ENCODE measurements at places on chromosomes 11 and 22.

DNA sequence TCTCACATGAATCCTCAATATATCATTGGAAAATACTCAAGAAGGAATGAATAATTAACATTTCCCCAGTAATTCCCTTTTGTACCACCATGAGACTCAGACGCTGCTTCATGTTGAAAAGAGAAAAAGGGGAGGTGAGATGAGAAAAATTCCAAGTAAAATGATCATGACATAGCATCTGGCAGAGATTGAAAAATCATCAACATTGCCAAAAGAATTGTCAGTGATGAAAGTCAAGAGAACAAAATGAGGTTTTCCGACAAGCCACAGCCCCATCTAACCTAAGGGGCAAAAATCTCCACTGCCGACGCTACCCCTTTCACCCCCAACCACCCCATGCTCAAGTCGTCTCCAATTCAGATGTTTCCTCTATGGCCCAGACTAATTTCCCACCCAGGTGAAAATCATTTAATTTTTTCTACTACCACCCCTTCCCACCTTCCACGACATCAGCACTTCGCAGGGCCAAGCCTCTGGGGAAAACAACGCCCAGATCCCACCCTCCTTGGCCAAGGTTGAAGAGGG lies 1.2 kb downstream of the RAB6A start:
- no peak for DNase-seq

DNA sequence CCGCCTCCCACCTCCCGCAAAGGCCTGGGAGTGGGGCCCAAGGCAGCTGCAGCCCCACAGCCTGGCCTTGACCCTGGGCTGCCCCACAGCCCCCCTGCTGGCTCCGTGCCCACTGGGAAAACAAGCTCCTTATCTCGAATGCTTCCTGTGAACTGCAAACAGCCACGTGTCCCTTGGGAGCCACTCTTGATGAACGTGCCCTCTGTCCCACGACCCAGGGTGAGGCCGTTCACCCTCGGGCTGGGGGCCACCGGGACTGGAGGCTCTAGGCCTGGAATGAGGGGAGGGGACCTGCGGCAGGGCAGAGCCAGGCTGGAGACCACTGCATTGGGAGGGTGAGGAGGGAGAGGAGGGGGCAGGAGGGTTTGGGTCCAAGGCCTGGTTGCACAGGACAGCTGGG lies 9.5 kb downstream of the H19 start:
- DNase-seq: no peak

GRCh38 chr11:63914896-63915691 lies 1.9 kb downstream of the RCOR2 start:
- DNase-seq: no peak

GRCh38 chr11:126284829-126285228 lies 1.9 kb downstream of the TIRAP start:
- peak; percentile 79 for DNase-seq

GRCh38 chr11:93844568-93844967 lies 5.8 kb downstream of the VSTM5 start:
- no peak for DNase-seq
